ENCODE measurements at places on chromosomes 16 and 17. TPM values are rescaled to one million over a fixed set of nuclear protein-coding genes. Genes with fewer than 3 reads are reported as not detected.

DNA sequence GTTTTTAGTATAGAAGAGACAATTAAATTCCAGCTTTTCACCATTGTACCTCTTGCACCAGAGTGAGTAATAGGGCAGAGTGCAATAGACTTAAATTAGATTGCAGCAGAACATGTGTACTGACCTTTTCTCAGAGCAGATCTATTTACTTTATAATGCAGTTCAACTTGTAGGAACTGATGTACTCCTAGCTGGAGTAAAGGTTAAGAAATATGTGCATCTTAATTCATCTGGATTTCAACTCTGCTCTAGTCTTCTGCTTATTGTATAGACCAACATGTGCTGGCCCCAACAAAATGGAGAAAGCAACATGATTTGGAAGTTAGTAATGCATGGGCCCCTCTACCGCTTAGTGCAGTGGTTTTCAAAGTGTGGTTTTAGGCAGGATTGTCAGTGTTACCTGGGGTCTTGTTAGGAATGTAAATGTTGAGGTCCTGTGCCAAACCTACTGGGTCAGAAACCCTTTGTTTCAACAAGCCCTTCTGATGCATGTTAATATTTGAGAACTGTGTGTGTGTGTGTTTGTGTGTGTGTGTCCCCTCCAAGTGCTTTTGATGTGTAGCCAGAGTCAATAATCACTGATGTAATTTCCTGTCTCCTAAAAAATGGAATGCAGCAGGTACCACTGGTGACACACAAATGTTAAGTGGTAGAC is 138.6 kb downstream of the TOX3 start:
- no peak for DNase-seq

KRT28 gene
- total RNA-seq, result not detected

PLXDC1 gene
- 0.10 TPM for total RNA-seq

SLC6A2 gene
- total RNA-seq, result not detected

DNA sequence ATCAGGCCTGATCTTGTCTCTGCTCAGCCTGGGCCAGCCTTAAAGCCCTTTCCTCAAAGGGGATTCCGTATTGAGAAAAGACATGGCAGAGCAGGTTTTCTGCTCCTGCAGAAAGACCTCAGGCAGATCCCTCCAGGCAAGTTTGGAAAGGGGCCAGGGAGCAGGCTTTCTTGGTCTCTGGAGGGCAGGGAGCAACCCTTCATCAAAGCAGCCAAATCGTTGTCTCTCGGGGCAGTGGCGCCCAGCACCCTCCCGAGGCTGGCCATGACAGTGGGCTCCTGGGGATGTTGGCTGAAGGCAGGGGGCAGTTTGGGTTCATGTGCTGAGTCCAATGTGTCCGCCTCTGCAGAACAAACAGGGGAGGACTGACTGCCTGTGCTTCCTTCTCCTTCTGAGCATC is 168.4 kb upstream of the WSCD1 start:
- no peak for DNase-seq

KRT15 gene
- 6.0 TPM for total RNA-seq

CAMKK1 gene
- total RNA-seq, result 11.9 TPM

GRCh38 chr17:64051153-64051552 is 30.7 kb upstream of the ICAM2 start:
- no peak for DNase-seq

Data from NCI-H460 (cell line).